ENCODE measurements at places on chromosomes 12 and 14.

DNA sequence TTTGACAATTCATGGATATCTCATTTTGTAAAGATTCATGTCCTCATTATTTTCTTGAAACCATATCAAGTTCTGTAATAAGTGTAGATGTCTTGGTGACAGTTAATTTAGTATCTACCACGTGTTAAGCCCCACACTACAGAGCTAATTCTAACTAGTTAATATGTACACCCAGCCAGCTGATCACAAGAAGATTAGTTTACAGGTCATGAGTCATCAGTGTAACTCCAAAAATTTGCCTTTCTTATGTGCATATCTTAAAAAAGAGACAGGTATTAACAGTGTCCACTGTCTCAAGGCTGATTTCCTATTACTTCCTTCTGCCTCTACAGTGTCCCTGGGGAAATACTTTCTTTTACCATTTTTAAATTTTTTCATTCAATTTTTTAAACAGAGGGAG lies 13.3 kb upstream of the YBX3 start:
- DNase-seq = no peak

GRCh38 chr14:21307637-21308036 lies 27.8 kb downstream of the RPGRIP1 start:
- DNase-seq = no peak

DNA sequence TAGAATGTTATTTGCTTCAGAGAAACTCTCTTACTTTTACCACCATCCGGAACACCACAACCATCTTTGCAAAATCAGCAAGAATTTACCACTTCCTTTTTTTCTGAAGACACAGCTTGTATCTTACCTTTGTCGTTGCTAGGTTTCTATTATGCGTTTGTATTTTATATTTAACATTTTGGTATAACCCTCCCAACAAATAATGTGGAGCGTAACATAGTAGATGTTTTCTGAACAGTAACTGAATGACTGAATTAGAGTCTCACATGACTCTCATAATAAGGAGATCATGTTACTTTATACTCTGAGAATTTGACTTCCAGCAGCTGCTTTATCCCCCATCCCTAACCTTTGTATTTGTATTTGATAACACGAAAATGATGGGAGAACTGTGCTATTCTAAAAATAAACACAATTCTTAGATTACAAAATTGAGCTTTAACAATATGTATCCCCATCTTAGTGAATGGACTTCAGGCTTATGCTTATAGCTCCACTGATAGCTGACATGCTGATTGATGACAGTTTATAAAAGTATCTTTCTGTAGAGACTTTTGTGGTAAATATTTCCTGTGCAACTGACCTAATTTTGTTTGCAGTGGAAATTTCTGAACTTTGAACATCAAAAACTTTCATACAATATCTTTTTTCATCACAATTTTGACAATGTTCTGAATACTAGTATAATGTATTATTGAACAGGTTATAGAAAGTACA lies 7.9 kb upstream of the KLRB1 start:
- DNase-seq = peak; percentile 2

- DNase-seq = no peak
These were observed 221.4 kb downstream of the MED13L start for GRCh38 chr12:116055895-116056607.

- no peak for DNase-seq
These were observed 41.3 kb downstream of the TDG start for GRCh38 chr12:104006929-104007328.

DNA sequence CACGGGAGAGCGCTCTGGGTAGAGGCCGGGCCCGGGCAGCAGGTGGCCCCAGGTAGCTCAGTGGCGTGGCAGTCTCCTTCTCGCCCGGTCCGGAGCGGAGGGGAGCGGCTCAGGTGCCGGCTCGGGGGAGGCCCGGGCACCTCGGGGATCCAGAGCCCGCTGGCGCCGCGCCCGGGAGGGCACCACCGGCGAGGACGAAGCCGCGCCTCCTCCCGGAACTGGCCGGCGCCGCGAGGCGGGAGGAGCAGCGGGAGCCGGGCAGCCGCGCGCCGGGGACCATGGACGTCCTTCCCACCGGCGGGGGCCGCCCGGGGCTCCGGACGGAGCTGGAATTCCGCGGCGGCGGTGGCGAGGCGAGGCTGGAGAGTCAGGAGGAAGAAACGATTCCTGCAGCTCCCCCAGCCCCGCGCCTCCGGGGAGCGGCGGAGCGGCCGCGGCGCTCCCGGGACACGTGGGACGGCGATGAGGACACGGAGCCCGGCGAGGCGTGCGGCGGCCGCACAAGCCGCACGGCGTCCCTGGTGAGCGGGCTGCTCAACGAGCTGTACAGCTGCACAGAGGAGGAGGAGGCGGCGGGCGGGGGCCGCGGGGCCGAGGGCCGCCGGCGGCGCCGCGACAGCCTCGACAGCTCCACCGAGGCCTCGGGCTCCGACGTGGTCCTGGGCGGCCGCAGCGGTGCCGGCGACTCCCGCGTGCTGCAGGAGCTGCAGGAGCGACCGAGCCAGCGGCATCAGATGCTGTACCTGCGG lies 21.5 kb upstream of the GNS start:
- DNase-seq = peak; percentile 82

DNA sequence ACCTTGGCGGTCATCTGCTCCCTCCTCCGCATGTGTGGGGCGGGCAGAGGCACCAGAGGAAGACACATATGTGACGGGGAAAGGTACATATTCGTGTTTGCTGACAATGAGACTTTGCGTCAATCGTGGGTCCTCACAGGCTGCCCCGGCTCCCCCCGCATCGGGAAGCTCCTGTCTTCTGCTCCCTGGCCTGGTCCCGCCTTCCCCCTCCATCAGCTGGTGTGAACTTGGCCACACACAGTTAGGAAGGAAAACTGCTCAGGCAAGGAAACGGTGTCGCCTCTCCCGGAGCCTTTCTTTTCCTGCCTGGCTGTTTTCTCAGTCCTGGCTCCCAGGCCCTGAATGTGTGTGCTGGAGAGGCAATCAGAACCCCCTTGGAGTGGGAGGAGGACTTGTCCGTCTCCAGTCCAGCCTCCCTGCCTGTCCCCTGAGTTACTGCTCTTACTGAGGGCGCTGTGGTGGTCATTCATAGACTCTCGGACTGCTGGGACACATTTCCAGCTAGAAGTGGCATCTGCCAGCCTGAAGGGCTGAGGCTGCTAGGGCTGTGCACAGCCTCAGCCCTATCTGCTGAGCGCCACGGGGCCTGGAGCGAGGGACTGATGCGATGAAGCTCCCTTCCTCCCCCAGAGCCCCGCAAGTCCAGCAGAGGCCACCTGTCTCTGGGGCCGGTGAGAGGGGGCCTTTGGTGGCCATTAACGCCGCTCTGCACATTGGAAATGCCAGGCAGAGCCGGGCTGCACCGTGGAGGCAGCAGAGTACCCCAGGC lies 44.2 kb upstream of the TSPAN9 start:
- DNase-seq = no peak

- DNase-seq = no peak
These were observed 25.6 kb downstream of the ZDHHC17 start for GRCh38 chr12:76789335-76790050.

DNA sequence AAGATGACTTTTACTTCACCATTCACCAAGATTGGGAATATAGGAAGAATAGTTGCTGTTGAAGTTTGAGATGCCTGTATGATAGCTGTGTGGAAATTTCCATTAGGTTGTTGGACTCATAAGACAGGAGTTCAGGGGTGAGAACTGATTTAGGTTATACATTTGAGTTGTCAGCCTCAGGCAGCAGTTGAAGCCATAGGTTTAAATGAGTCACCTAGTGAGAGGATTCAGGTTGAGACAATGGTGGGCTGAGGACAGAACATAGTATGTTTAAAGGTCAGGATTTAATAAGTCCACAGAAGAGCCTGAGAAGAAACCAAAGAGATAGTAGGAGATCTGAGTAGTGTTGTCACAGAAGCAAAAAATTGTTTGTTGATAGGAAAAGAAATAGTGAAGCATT lies 63.6 kb upstream of the MON2 start:
- no peak for DNase-seq

GRCh38 chr12:1473418-1473817 lies 121.0 kb downstream of the FBXL14 start:
- DNase-seq = no peak

- no peak for DNase-seq
These were observed 284.9 kb downstream of the RAD51B start for GRCh38 chr14:68104518-68104917.

DNA sequence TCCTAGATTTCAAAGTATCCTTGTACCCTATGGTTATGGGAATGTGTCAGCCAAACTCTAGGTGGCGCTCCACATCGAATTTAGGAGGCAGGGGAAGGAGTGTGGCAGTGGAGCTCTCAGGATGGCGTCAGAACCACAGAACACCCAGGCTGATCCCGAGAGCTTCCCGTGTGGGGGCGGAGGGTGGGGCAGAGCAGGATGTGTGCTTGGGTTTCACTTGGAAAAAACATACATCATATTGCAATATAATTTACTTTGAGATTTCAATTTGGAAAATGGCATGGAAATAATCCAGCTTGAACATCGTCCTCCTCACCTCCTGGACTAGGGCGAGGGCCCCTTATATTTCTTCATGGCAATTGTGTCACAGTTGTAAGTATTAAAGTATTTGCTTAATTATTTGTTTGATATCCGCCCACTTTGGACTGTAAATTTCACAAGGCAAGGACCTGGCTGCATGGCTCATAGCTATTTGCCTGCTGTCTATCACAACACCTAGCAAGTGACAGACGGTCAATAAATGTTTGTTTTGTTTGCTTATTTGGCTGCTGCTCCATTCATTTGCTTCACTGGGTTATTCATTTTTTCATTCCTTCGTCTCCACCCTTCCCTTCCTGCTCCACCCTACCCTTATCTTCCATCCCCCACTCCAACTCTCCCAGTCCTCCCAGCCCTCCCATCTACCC lies 221.5 kb upstream of the HMGA2 start:
- DNase-seq = peak; percentile 54

- DNase-seq = no peak
These were observed 36.4 kb downstream of the MEG3 start for GRCh38 chr14:100862277-100862676.

DNA sequence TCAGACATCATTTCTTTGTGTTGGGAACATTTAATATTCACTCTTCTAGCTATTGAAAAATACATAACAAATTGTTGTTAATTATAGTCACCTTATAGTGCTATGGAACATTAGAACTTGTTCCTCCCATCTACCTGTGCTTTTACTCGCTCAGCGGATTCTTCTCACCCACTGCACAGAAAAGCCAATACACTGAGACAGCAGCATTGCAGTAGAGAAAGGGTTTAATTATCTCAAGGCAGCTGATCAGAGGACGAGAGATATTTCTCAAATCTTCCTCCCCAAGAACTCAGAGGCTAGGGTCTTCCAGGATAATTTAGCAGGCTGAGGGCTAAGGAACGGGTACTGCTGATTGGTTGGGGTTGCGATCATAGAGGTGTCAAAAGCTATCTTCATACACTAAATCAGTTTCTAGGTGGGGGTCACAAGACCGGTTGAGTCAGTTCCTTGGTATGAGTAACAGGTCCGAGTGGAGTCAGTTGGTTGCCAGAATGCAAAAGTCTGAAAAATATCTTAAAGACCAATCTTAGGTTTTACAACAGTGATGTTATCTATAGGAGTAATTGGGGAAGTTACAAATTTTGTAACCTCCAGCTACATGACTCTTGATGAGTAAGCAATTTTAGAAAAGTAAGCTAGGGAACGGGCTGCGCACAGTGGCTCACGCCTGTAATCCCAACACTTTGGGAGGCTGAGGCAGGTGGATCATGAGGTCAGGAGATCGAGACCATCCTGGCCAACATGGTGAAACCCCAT lies 173.1 kb downstream of the FBXL14 start:
- DNase-seq = no peak

- no peak for DNase-seq
These were observed 28.3 kb downstream of the DUSP16 start for GRCh38 chr12:12534166-12534866.

- no peak for DNase-seq
These were observed 140.1 kb downstream of the C12orf75 start for GRCh38 chr12:105470601-105471000.

DNA sequence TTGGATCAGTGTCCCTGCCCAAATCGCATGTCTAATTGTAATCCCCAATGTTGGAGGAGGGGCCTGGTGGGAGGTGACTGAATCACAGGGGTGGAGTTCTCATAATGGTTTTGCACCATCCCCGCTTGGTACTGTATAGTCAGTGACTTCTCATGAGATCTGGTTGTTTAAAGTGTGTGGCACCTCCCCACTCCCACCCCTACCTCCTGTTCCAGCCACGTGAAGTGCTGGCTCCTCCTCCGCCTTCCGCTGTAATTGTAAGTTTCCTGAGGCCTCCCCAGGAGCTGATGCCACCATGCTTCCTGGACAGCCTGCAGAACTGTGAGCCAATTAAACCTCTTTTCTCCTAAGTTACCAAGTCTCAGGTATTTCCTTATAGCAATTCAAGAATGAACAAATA lies 67.2 kb downstream of the FERMT2 start:
- DNase-seq = no peak

DNA sequence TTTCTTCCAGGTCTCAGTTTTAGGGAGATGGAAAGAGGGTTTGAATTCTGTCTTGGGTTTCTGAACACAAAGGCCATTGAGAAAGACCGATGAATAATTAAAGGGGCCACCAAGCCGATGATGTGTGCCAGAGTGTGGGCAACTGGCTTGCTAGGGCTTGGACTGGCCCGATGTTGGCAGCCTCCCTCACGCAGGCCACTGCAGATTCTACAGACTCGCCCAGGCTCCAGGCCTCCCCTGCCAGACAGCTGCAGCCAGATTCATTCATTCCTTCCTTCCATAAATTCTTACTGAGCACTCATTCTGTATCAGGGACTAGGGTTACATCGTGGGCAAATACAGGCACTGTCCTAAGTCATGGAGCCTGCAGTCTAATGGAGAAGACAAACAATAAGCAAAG lies 34.9 kb downstream of the ACTN1 start:
- no peak for DNase-seq

GRCh38 chr12:24360907-24361306 lies 411.4 kb upstream of the SOX5 start:
- DNase-seq = no peak

DNA sequence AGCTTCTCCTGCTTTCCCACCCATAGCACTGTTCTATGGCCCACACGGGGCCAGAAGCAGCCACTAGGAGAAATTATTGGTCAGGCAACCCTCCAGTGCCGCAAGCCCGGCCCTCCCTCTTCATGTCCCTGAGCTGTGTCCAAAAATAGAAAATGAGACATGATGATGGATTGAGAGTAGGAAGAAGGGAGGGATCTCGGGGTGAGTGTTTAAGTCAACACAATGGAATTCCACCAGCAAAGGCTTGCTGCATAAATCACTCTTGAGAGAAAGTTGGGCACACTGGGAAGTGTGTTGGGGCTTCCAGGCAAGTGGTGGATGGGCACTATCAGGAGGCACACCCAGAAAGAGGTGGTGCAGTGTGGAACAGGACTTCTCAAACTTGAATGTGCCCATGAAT lies 94.2 kb downstream of the LLPH start:
- no peak for DNase-seq

DNA sequence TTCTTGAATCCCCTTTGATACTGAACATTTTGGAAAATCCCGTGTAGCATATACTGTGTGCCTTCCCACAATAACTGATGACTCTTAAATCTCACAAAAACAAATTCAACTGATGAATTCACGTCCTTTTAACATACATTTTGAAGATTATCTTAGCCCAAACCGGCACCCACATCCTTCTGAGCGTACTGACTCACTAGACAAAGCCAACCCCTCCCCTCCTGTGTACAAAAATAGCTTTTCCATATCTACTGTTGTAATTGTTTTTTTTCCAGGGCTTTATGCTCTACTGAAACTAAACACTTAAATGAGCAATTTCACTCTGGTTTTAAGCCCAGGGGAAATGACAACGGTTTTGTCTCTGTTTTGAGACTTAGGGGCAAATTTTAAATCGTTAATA lies 109.4 kb upstream of the ATF7IP start:
- no peak for DNase-seq

All from NCI-H526 (cell line).